ENCODE measurements at places on chromosomes 6 and 20.

DNA sequence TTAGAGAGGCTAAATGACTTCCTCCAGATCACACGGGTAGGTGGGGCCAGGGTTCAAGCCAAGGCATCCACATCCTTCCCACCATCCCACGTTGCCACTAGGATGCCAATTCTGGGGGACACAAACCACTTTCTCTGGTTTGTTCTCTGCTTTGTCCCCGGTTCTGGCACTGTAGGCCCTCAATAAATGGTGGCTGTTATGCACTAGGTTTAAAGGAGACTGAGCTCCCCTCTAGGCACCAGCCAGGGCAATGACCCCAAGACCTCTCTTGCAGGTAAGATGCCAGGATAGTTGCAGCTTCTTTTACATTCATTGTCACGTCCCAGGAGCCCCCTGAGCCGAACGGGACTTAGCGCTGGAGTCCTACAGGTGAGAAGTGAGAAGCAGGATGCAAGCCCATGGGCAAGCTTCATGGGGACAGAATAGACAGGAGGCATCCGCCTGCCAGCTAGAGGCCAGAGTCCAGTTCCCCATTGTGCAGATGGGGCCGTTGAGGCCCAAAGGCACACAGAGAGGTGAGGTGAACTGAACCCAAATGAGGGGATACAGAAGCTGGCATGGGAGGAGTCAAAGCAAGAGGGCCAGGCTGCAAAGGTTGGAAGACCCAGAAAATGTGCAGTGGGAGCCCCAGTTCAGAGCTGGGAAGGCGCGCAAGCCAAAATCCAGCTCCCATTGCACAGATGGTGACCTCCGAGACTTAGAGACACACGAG, 677 bp downstream of the PXMP4 start:
- DNase-seq, result no peak

- DNase-seq, result no peak
These were observed 10.5 kb downstream of the KDM1B start for GRCh38 chr6:18165751-18166150.

GRCh38 chr6:154481521-154482013, 28.9 kb downstream of the CNKSR3 start:
- no peak for DNase-seq

GRCh38 chr6:136586295-136586694, 36.1 kb upstream of the MAP7 start:
- DNase-seq, result no peak

GRCh38 chr6:132236281-132236680, 165.0 kb downstream of the MOXD1 start:
- DNase-seq, result no peak

GRCh38 chr20:1417273-1417672, 24.4 kb upstream of the FKBP1A start:
- DNase-seq, result no peak

- no peak for DNase-seq
These were observed 105.9 kb upstream of the MAP7 start for GRCh38 chr6:136656121-136656520.

GRCh38 chr20:23018432-23018831, 16.7 kb upstream of the SSTR4 start:
- no peak for DNase-seq

- DNase-seq, result no peak
These were observed 753.4 kb upstream of the MMS22L start for GRCh38 chr6:98036344-98036923.

GRCh38 chr20:22387452-22387851, 196.9 kb downstream of the FOXA2 start:
- no peak for DNase-seq

DNA sequence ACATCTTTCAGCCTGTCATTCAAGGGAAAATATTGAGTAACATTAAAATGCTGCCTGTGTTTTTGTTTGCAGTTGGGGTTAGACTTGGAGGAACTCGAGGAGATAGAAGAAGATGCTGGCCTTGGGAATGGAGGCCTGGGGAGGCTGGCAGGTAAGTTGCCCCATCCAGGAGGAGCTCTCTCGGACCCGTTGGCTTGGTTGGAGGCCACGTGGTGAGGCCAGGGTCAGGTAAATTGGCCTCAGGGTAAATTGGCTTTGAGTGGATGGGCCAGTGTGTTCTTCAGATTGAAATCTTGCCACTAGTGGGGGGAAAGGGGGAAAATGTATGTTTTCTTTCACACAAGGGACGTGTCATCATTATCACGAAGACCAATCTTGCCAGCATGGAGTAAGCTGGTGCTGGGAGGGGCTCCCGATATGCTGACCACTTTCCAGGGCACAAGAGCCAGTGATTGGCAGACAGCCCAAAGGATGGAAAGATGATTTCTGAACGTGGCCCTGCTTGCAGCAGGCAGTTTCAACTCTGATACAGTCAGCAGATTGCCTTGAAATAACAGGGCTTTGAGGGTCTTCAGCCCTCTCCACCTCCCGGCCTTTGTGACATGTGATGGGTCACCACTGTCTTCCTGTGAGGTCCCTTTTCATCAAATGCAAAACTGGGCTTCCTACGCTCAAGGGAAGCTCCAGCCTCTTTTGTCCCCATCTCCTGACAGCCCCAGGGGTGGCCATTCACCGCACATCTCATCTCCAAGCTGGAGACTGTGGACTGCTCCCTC, 21.4 kb downstream of the PYGB start:
- DNase-seq, result no peak

- DNase-seq, result no peak
These were observed 124.9 kb upstream of the NRN1 start for GRCh38 chr6:6131492-6132109.

GRCh38 chr6:119683031-119683430, 333.5 kb upstream of the MAN1A1 start:
- DNase-seq, result no peak

DNA sequence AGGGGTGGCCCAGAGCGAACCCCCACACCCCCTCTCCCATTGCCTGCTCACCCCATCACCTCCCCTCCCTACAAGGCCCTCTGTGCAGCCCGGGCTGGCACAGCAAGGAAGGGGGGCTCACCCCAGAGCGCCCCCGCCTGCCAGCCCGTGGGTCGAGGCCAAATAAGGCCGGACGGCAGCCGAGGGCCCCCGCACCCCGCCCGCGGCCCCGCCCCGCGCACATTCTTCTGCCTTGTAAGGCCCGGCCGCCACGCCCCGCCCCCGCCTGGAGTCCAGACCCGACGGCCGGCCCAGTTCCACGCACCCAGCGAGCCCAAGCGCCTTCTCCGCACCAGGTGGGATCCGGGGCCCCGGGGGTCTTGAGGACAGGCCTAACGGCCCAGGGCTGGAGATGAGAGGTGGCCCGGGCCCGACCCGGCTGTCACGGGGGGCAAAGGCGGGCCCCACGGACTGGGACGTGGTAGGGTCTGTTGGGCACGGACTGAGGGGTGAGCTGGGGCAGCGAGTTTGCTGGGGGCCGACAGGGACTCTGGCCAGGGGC, at the start of gene MYL9:
Gene MYL9 (plus strand): TSS at position 293 of the 541 bp plus-strand sequence. CDS start 3,366 bp downstream, outside the sequence.
- DNase-seq, result no peak

GRCh38 chr6:25927178-25927577, 3.3 kb downstream of the SLC17A2 start:
- DNase-seq, result no peak

GRCh38 chr6:160931378-160932310, 59.9 kb upstream of the MAP3K4 start:
- no peak for DNase-seq

DNA sequence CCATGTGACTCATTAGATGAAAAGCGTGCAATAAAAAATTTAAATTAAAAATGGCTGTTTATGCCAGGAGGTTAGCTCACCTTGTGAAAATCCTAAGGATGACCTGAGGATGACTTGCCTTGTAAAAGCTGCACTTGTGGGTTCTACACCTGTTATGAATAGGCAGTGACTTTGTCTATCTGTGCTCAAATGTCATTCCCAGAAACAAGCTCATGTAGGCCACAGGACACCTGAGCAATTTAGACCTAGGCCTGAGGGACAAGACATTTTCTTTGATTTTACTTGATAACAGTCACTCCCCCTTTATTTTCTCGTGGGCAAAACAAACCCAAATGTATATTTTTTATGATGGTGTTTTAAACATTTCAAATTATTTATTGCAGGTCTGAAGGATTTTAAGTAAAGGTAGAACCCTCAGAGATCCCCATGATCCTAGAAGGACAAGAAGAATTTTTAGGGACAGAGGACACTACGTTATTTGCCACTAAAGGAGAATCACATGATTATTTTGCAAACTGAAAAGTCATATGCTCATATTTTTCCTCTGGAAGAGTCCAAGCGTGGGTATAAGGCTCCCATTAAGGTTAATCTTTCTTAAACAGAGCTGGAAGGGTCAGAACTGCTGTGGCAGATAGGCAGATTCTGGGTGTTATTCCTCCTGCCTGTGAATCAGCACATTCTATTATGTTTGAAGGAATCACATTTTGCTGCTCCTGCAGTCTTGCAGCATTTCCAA, 277.5 kb upstream of the MAN1A1 start:
- no peak for DNase-seq

DNA sequence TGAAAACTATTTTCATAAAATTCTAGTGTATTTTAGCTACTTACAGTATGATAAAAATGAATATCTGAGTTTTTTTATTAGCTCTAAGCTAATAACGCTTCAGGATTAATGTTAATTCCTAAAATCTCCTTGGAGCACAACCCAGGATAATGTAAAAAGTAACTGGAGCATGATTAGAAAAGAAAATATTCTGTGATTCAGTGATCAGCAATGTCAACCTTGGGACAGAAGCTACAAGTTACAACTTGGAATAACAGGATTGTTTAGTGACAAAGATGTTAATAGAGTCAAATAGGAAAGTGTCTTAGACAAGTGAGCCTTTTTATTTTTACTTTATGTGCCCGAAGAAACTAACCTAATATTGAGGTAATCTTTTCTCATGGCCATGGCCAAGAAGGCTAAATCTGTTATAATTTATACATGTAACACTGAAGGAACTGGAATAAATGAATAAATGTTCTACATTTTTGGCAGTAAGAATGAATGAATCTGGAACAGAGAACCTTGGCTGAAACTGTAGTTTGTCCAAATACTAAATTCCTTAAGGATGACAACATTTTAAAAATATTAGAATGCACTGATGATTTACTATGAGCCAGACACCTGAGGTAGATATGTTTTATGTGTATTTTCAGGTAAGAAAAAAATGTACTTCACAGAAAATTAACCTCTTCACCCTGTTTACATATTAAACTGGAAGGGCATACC, 994.0 kb downstream of the GRIK2 start:
- no peak for DNase-seq

Measured in activated CD4-positive, CD25-positive, alpha-beta regulatory T cell treated with anti-CD3 and anti-CD28 coated beads, Interleukin-2, amount 50 U/mL, for 16 hours (primary cell).